ENCODE measurements at places on chromosomes 11 and 22.

- DNase-seq = no peak
- H3K4me1 ChIP-seq = peaks cover 32% of the 10 kb centered on the region
- no peak overlapping the region for H3K4me3 ChIP-seq
- peaks cover 4% of the 10 kb centered on the region for H3K36me3 ChIP-seq
Observed at GRCh38 chr11:107563702-107564101, 1.8 kb downstream of the ALKBH8 start.

DNA sequence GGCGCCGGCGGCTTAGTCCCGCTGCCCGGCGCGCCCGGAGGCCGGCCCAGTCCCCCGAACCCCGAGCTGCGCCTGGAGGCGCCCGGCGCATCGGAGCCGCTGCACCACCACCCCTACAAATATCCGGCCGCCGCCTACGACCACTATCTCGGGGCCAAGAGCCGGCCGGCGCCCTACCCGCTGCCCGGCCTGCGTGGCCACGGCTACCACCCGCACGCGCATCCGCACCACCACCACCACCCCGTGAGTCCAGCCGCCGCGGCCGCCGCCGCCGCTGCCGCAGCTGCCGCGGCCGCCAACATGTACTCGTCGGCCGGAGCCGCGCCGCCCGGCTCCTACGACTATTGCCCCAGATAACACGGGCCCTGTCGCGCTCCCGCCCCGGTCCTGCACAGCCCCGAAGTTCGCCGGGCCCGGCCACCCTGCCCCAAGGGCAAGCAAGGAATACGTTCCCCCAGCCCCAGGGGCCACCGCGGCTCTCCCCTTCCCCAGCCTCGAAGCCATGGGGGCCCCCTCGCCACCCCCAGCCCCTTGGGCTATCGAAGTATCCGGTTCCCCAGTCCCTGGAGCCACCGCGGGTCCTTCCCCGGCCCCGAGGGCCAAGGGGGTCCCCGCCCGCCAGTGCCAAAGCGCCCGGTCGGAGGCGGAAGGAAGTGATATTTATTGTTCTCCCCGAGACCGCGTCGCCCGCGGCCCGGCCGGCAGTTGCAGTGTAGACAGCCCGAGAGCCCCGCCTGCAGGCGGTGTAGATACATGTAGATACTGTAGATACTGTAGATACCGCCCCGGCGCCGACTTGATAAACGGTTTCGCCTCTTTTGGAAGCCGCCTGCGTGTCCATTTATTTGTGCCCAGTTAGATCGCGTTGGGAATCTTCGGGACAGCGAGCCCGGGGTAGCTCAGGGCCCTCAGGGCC is 6.2 kb downstream of the TBX1 start:
- no peaks in the 10 kb centered on the region for H3K36me3 ChIP-seq
- no peak overlapping the region for H3K27ac ChIP-seq
- DNase-seq = peak; percentile 52

GRCh38 chr22:28180804-28181731 is 262.0 kb upstream of the PITPNB start:
- peaks cover 5% of the 10 kb centered on the region for H3K27me3 ChIP-seq
- H3K4me1 ChIP-seq = no peaks in the 10 kb centered on the region
- H3K36me3 ChIP-seq = no peaks in the 10 kb centered on the region
- no peak overlapping the region for H3K4me3 ChIP-seq

DNA sequence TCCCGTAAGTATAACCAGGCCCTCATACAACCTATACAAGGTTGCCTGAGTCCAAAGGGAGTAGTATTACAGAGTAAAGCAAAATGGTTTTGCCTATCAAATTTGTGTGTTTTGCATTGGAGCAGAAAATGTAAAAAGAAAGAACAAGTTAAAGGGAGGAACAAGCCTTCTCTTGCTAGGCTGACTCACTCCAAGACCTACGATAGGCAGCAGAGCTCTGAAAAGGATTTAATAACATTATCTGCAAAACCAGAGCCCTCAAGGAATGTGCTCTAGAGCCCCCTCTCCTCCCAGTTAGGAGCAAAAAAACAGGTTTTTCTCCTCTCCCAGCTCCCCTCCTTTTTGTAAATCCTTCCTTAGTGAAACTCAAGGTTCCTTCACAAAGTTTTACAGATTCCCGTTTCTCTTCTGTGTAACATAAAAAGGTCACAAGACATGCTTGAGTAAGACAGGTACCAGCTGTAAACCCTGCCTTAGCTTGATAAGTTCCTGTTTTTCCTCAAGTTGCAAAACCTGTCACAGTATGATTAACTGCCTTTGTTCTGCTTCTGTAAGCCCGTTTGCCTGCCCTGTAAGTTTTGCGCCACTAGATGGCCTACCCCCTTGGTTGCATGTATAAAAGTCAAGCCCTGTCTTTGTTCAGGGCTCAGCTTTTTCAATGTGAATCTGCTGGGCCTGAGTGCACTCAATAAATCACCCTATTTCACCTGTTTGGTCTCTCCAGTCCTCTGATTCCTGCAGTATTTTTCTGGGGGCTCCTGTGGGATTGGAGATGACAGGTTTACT is 498.2 kb downstream of the KCNA4 start:
- no peak for DNase-seq
- peaks cover 2% of the 10 kb centered on the region for H3K27me3 ChIP-seq
- no peaks in the 10 kb centered on the region for H3K4me1 ChIP-seq
- no peaks in the 10 kb centered on the region for H3K36me3 ChIP-seq

GRCh38 chr11:133738624-133739023 is 106.7 kb downstream of the SPATA19 start:
- no peak overlapping the region for H3K4me3 ChIP-seq
- H3K36me3 ChIP-seq = no peaks in the 10 kb centered on the region
- no peak overlapping the region for H3K27ac ChIP-seq
- H3K27me3 ChIP-seq = peaks cover 4% of the 10 kb centered on the region
- no peaks in the 10 kb centered on the region for H3K4me1 ChIP-seq
- DNase-seq = no peak

GRCh38 chr11:57668434-57668782 is 494 bp downstream of the ZDHHC5 start:
- peak overlapping the region; percentile 99 for H3K27ac ChIP-seq
- H3K4me1 ChIP-seq = peaks cover 43% of the 10 kb centered on the region
- H3K36me3 ChIP-seq = peaks cover 9% of the 10 kb centered on the region
- H3K4me3 ChIP-seq = peak overlapping the region; percentile 89
- peaks cover 25% of the 10 kb centered on the region for H3K27me3 ChIP-seq

- H3K27me3 ChIP-seq = peaks cover 31% of the 10 kb centered on the region
- no peaks in the 10 kb centered on the region for H3K4me1 ChIP-seq
- H3K36me3 ChIP-seq = no peaks in the 10 kb centered on the region
- H3K4me3 ChIP-seq = no peak overlapping the region
- DNase-seq = no peak
Observed at GRCh38 chr11:35654711-35655110, 7.9 kb upstream of the TRIM44 start.

DNA sequence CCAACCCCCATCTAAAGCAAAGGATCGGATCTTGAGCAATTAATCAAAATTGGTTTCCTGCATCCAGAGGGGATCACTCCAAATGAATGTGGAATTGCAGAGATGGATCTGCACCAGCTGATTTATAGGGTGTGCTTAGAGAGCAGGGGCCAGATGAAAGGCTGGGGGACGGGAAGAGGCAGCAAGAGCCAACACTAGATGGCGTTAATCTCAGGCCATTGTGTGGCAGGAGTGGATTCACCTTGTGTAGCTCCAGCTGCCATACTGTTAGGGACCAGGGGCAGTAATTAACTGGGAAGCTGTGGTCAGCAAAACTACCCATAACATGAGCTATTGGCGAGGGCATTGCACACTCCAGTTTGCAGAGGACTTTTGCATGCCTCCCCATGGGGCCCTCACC is 35.6 kb downstream of the SERPINH1 start:
- no peak overlapping the region for H3K27ac ChIP-seq
- H3K4me1 ChIP-seq = peaks cover 6% of the 10 kb centered on the region
- no peak for DNase-seq
- peaks cover 1% of the 10 kb centered on the region for H3K27me3 ChIP-seq
- H3K4me3 ChIP-seq = no peak overlapping the region

GRCh38 chr11:114270531-114271270 is 25.5 kb upstream of the NNMT start:
- peaks cover 22% of the 10 kb centered on the region for H3K27me3 ChIP-seq
- H3K4me3 ChIP-seq = no peak overlapping the region
- H3K36me3 ChIP-seq = peaks cover 5% of the 10 kb centered on the region
- no peaks in the 10 kb centered on the region for H3K4me1 ChIP-seq

- H3K27me3 ChIP-seq = peaks cover 2% of the 10 kb centered on the region
- H3K4me1 ChIP-seq = peaks cover 34% of the 10 kb centered on the region
- no peaks in the 10 kb centered on the region for H3K36me3 ChIP-seq
- no peak overlapping the region for H3K4me3 ChIP-seq
- no peak overlapping the region for H3K27ac ChIP-seq
- DNase-seq = no peak
Observed at GRCh38 chr11:68333173-68333572, 20.8 kb downstream of the LRP5 start.

DNA sequence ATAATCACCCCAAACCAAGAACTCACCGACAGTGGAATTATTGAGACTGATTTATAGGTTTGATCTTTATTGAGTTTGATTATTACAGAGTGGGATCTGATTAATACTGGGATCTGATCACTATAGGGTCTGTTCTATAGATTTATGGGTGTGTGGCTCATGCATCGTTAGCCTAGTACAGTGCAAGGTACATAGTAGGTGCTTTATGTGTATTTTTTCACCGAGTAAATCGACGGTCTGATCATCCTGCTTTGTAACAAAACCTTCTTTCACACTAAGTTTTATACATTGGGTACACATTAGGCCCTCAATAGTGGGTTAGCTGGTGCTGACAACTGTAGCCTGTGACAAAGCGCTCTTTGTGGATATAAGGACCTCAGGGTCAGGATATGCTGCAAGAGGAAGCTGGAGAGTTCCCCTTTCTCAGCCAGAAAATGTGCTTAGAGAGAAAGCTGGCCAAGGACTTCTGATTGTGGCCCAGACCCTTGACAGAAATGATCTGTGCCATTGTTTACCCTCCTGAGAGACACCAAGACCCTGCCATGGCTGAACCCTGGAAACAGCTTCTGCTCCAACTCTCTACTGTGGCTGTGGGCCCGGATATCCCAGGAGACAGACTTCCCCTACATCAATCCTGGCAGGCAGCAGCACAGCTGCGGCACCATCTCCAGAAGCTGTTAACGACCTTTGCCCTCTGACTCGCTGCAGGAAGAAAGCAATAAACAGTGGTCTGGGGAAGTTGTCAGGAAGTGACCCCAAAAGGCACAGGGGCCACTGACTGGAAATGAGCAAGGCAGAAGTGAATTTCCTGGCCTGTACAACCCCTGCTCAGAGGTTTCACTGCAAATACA is 16.1 kb upstream of the TPP1 start:
- no peak for DNase-seq
- no peak overlapping the region for H3K27ac ChIP-seq

GRCh38 chr11:14927146-14927545 is 35.1 kb upstream of the CYP2R1 start:
- no peak overlapping the region for H3K4me3 ChIP-seq
- H3K4me1 ChIP-seq = no peaks in the 10 kb centered on the region
- peaks cover 2% of the 10 kb centered on the region for H3K27me3 ChIP-seq
- H3K27ac ChIP-seq = no peak overlapping the region
- peaks cover 7% of the 10 kb centered on the region for H3K36me3 ChIP-seq

DNA sequence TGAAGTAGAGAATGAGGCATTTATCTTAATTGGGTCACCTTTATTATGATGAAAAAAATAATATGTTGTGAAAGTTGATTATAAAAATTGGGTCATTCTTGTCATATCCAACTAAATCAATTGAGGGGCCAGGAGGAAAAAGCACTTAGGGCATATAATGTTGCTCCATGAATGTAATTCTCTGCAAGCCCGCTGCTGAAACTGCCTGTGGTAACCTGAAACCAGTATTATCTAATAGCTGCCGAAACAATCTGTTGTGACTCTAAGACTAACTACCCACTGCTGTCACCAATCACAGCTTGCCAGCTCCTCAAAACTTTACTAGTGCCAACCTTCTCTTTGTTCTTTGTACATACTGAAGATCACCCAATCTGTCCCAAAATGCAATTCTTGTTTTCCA is 115.8 kb downstream of the ATG16L2 start:
- DNase-seq = no peak
- no peak overlapping the region for H3K27ac ChIP-seq
- no peaks in the 10 kb centered on the region for H3K36me3 ChIP-seq
